Occipital lobe (tissue), 3 donors: ENCODE measurements at places on chromosomes 4 and X. TPM values are rescaled to one million over a fixed set of nuclear protein-coding genes. Genes with fewer than 3 reads are reported as not detected.

Gene ASMT
- total RNA-seq, result 0.62 TPM

Gene ARHGAP24
- total RNA-seq, result 2.2 TPM

Gene DDIT4L
- 0.16 TPM for total RNA-seq

Gene GPR50
- total RNA-seq, result not detected

Gene MTMR8
- 3.6 TPM for total RNA-seq

Gene MRPS18C
- total RNA-seq, result 32.6 TPM

Gene C1QTNF7
- 2.8 TPM for total RNA-seq

Gene ADGRG4
- total RNA-seq, result not detected

Gene CXCL5
- total RNA-seq, result 0.16 TPM

Gene ELF4
- 0.31 TPM for total RNA-seq

Gene HSPA4L
- total RNA-seq, result 10.9 TPM

Gene EXOC1L
- not detected for total RNA-seq

Gene UBA1
- total RNA-seq, result 127 TPM

Gene CYLC1
- total RNA-seq, result 0.31 TPM

Gene SLC39A8
- total RNA-seq, result 10.3 TPM

Gene SMPX
- total RNA-seq, result 0.31 TPM

Gene DOK7
- not detected for total RNA-seq

Gene PLP2
- total RNA-seq, result 0.62 TPM

Gene OTUD6A
- not detected for total RNA-seq

Gene CHST7
- 6.7 TPM for total RNA-seq

Gene PABPC1L2B
- not detected for total RNA-seq

Gene SERPINA7
- not detected for total RNA-seq

Gene CCNG2
- 139 TPM for total RNA-seq

Gene AMOT
- 10.8 TPM for total RNA-seq

Gene SUV39H1
- total RNA-seq, result 2.8 TPM

Gene CYSLTR1
- 1.2 TPM for total RNA-seq
